ENCODE measurements at places on chromosomes 6 and 20.

DNA sequence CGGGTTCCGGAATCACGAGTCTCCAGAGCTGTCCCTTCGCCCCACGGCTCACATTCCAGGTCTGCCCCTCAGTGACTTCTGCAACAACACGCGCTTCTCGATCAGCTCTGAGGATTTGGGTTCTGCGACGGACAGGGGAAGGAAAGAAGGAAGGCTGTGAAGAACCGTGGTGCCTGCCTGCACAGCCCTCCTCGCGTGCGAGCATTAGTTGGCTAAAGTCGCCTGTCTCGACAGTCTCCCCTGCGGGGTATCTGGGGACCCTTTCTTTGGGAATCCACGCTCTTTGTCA is 23.1 kb downstream of the VPS52 start:
- DNase-seq = no peak

DNA sequence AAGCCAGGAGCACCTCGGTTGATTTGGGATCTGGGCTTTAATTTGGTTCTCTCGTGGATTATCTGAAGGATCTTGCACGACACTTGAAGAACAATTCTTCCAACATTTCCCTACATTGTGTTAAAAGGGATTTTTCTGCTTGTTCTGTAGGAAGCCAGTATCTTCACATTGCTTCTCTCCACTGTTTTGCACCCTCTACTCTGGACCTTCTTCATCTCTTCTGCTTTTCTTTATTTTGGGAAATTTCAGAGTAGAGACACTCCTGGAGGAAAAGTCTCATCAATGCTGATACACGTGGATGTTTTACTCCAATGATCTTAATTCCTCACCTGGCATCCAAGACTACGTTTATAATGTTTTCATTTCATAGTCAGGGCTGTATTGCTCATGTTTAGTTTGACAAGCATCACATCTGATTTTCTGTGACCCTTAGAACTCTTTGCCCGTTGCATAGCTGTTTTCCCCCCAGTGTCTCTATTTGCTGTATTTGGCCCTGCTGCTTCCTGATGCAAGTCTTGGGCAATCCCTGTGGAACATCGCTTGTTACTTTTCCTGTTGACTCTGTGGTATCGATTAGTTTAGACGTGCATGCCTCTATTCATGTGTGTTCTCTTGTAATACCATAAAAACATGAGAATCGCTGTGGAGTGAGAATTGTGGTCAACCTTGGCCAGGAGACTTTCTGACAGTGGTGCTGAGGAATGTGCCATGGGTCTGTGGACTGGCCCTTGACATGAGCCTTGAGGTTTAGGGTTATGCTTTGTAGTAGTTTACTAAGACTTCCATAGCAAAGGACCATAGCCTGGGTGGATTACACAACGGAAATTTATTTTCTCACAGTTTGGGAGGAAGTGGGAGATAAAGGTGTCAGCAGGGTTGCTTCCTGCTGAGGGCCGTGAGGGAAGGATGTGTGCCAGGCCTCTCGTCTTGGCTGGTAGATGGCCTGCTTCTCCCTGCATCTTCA is 12.5 kb downstream of the PLCB1 start:
- DNase-seq = no peak

- DNase-seq = no peak
These were observed 464 bp downstream of the EHMT2 start for GRCh38 chr6:31896856-31897611.

- no peak for DNase-seq
These were observed at the start of gene SERAC1 for GRCh38 chr6:158168040-158168289. Gene SERAC1 (minus strand): TSS chr6:158168262. CDS start chr6:158158363, 9,899 bp downstream.

DNA sequence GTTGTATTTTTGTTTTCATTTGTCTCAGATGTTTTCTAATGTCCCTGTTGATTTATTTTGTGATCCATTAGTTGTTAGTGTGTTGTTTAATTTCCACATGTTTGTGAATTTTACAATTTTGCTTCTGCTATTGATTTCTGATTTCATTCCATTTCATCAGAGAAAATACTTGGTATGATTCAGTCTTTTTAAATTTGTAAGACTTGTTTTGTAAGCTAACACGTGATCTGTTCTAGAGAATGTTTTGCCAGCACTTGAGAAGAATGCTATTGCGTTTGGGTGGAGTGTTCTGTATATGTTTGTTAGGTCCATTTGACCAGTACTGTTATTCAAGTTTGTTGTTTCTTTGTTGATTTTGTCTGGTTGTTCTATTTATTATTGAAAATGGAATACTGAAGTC is 53.9 kb downstream of the KIZ start:
- DNase-seq = no peak

DNA sequence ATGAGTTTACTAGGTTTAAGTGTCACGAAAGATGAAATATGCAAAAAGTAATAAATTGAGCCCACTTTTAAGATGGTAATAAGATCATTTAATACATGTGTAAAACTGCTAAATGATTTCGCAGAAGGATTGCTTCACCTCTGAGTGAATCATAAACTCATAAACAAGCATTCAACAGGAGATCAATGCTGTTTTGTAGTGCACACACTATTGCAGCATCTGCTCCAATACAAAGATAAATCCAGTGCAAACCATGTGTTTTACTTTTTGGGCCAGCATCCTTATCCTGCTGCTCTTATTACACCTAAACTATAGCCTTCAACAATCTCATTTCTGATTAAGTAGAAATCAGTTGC is 400.1 kb downstream of the NKAIN2 start:
- no peak for DNase-seq

GRCh38 chr20:62816884-62817873 is at the start of gene COL9A3:
Gene COL9A3 (plus strand): TSS chr20:62817050. CDS start chr20:62817065, 15 bp downstream.
- no peak for DNase-seq

DNA sequence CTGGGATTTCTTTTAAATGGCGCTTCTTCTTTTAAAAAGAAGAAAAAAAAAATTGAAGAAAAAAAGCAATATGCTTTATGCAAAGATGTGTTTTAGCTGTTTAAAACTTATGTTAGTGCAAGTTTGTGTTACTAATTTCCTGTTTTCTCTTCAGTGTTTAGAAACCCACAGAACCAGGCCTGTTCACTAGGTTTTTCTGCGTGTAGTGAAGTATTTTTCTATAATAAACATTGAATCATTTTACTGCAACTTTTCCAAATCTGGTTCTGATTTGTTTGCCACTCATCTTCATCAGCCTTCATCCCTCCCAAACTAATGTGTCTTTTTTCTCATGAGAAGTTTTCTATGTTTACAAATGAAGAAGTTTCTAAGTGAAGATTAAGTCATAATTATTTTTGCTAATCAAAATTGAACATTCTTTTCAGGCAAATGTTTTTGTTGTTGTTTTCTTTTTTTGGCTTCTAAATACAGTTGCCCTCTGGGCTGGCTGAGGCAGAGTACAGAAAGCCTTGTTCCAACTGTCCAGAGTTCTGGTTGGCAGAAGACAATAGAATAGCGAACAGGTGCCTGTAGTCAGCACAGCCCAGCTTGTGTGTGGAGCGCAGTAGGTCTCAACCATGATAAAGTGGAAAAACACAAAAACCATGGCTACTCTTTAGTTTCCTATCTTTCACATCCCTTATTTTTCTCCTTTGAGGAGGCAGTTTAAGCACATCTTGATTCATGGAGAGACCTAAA is 14.5 kb downstream of the ZNF76 start:
- DNase-seq = no peak
